ENCODE measurements at places on chromosomes 2 and 18.

GRCh38 chr2:109601783-109602182 is 12.0 kb downstream of the SEPTIN10 start:
- DNase-seq: no peak

DNA sequence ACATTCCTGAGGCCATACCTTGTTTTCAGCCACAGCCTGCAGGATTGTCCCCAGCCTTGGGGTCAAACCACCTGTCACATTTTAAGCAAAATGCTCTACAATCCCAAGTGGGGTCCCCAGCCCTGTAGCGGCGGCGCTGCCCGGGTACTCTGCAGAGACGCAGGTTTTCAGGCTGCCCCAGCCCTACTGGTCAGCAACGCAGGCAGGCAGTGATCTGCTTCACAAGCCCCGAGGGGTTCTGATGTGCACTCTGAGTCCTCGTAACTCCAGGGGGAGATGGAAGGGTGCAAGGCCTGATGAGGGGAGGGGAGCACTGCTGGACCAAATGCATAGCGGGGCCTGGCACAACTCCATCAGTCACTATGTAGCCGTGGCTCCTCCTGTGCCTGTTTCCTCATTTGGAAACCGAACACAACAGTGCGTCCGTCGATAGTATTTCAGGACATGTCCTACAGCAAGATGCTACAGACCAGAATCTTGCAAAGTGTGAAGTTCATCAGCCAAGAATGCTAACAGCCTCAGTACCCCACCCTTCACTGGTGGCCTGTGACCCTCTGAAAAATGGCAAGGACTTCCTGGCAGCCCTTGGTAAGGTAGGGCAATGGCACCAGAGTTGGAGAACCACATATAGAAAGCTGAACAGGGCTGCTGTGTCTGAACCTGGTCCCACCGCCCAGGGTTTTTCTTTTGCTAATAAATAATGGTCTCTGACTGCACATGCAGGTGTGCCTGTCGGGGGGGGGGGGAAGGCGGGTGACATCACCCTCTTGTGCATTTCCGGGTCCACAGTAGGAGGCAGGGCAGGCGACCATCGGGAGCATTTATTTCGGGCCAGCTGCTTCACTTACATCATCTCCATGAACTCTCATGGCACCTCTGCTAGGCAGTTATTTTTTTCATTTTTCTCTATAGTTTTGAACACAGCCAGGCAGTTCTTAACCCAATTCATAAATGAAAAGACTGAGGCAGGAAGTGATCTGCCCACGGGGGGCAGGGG is 50.6 kb upstream of the TFCP2L1 start:
- no peak for DNase-seq

- DNase-seq: no peak
These were observed at the start of gene CCDC102B for GRCh38 chr18:68797871-68798270. CCDC102B (plus strand) TSS chr18:68798080; CDS start chr18:68836764, 38,684 bp downstream.

GRCh38 chr18:59748628-59749360 is 51.6 kb upstream of the CCBE1 start:
- no peak for DNase-seq

DNA sequence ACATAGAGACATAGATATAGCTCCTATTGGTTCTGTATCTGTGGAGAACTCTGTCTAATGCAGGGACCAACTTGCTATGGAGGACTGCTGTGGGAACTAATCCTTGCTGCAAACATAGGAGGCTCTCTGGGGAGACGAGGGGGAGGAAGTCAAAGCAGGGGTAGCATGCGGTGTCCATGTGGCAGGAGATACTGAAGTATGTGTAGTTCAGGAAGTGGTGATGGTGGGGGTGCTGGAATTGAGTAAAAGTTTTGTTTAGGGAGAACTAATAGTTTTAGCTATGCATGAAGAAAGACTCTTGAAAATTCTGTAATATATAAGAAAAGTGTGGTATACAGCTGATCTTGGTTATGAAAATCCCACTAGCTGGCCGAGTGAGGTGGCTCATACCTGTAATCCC is 62.0 kb downstream of the ANKRD44 start:
- DNase-seq: no peak

DNA sequence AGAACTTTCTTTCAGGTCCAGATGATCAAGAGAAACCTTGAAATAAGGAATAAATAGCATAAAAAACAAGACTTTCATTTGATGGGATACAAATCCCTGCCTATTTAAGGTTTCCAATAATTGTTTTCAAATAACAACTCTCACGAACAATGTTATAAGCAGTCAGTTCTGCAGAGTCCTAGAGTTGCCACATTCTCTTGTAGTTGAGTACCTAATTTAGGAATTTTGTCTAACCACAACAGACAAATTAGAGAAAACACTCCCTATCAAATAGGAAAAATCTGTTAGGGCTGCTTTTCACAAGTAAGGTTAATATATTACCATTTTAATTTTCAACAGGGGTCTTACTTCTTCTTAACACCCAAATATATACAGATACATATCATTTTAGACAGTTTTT is 130.1 kb upstream of the CDH20 start:
- no peak for DNase-seq

DNA sequence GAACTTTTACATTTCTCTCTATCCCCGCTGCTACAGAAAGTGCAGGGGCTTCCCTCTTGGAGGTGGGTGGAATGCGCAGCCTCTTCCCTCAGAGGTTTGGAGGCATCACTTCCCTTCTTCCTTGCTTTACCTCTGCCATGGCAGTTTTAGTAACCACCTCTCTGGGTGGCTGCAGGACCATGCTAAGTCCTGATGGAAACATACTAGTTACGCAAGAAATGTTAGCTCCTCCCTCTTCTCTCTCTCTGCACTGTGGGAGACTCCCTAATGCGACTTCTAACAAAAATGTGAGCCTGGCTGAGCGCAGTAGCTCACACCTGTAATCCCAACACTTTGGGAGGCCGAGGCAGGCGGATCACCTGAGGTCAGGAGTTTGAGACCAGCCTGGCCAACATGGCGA is 116.8 kb upstream of the RAB6C start:
- no peak for DNase-seq

DNA sequence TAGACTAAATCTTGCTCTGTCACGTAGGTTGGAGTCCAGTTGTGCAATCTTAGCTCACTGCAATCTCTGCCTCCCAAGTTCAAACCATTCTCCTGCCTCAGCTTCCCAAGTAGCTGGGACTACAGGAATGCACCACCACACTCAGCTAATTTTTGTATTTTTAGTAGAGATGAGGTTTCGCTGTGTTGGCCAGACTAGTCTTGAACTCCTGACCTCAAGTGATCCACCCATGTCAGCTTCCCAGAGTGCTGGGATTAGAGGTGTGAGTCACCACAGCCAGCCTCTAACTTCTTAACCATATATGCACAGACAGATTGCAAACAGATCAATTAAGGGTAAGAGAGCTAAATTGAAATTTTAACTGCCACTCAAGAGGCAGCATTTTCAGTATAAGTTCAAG is 22.1 kb upstream of the CNGA3 start:
- DNase-seq: no peak

DNA sequence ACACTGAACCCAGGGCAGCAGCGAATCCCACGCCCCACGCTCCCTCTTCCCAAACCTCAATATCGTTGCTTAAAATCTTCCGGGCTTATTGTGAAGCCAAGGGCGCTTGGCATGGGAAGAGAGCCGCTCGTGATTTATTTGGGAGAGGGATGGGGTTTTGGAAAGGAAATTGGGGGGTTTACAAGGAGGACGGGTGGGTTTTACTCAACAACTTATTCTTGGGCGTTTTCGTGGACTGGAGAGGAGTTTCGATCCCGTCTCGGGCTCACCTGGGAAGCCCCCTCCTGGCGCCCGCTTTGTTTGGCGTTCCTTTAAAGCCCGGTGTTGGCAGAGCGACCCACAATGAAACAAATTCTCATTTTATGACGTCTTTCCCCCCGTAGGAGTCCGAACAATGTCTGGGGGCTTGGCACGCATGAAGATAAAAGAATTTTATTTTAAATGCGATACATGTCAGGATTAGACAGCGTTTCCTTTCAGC is 135.3 kb downstream of the INSIG2 start:
- DNase-seq: no peak

- DNase-seq: no peak
These were observed 140.7 kb downstream of the NOL4 start for GRCh38 chr18:34083910-34084535.

GRCh38 chr2:146324951-146325350 is 1519.9 kb upstream of the ACVR2A start:
- no peak for DNase-seq

DNA sequence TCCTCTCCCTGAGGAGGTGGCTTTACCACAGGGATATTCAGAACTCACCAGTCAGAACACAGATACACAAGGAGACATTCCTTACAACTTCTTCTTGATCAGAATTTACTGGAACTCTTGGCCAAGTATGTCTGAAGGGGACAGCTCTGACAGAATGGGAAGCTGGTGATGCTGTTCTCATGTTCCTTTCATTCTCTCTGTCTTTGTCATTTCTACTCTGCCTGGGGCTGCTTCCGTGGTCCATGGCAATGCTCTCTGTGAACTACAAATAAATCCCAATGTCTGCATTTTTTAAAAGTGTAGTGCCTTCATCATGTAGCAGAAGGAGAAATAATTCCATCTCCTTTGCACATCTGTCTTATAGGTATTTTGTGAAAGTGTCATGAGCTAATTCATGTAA is 730.3 kb downstream of the CNTNAP5 start:
- DNase-seq: no peak

- DNase-seq: no peak
These were observed 132.1 kb upstream of the DNMT3A start for GRCh38 chr2:25473758-25474340.

DNA sequence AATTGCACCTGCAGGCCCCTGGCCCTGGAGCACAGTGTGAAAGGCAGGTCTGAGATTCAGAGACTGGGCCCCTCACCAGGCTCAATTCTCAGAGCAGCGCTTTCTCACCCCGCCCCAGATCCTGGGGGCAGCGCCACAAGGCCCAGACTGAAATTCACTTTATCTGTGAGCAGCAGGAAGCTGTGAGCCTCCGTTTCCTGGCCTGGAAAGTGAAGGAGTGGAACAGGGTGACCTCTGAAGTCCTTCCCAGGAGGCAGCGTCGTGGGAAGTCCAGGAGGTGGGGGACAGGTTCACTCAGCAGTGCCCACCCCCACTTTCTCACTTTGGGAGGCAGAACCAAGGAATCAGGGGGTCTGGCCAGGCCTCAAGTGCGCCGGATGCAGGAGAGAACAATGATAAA is 235.4 kb downstream of the NDUFA10 start:
- DNase-seq: no peak

GRCh38 chr2:98643496-98644100 is 35.2 kb downstream of the UNC50 start:
- DNase-seq: no peak

All from activated CD8-positive, alpha-beta memory T cell treated with anti-CD3 and anti-CD28 coated beads for 1 hour (primary cell).